Type B pancreatic cell (in vitro differentiated cells): ENCODE measurements at places on chromosomes 2 and 18. TPM values are rescaled to one million over a fixed set of nuclear protein-coding genes. Genes with fewer than 3 reads are reported as not detected.

THSD7B gene
- 2.1 and 9.8 TPM in 2 replicates for total RNA-seq

POTEI gene
- 2.1 and 3.9 TPM in 2 replicates for total RNA-seq

TUBB8B gene
- 0.36 TPM in 1 of 2 replicates, not detected in the other for total RNA-seq

TUBA4B gene
- not detected in 2 replicates for total RNA-seq

CCDC68 gene
- total RNA-seq = 2.5 TPM in 1 of 2 replicates, not detected in the other

CHAC2 gene
- total RNA-seq = 2.0 and 4.7 TPM in 2 replicates

RAMP1 gene
- total RNA-seq = 11.3 and 23.8 TPM in 2 replicates
